Kidney tubule cell (primary cell): ENCODE measurements at places on chromosomes 7 and 10.

GRCh38 chr10:8055420-8056349 lies 1.2 kb downstream of the GATA3 start:
- no peak for DNase-seq

- no peak for DNase-seq
Measured at GRCh38 chr7:45007106-45007505, 7.1 kb downstream of the CCM2 start.

GRCh38 chr7:123627851-123628250 lies 26.2 kb downstream of the ASB15 start:
- no peak for DNase-seq

GRCh38 chr7:148722340-148723165 lies 23.9 kb downstream of the CUL1 start:
- no peak for DNase-seq

GRCh38 chr7:29340696-29341095 lies 146.1 kb downstream of the CHN2 start:
- DNase-seq, result no peak

GRCh38 chr10:60679388-60679990 lies 98.8 kb upstream of the CDK1 start:
- peak; percentile 23 for DNase-seq
